ENCODE measurements at places on chromosomes 5 and 9. TPM values are rescaled to one million over a fixed set of nuclear protein-coding genes. Genes with fewer than 3 reads are reported as not detected.

Gene SPARC
- total RNA-seq: 1,265 TPM

Gene SAP30L
- total RNA-seq: 30.4 TPM

Gene IL9
- total RNA-seq: not detected

Gene ARHGEF39
- total RNA-seq: 11.9 TPM

Gene PCDH1
- total RNA-seq: 0.08 TPM

Gene C5orf52
- total RNA-seq: not detected

Gene EIF4E1B
- total RNA-seq: not detected

Gene SLC6A3
- total RNA-seq: 0.23 TPM

Gene FGF10
- not detected for total RNA-seq

Gene TRPM6
- total RNA-seq: 1.5 TPM

Gene CNTNAP3B
- total RNA-seq: 1.2 TPM

Gene BTNL9
- not detected for total RNA-seq

Gene DBH
- 2.2 TPM for total RNA-seq

Gene CD72
- not detected for total RNA-seq

Gene CEMIP2
- 42.2 TPM for total RNA-seq

Gene HAPLN1
- total RNA-seq: 1.6 TPM

Gene OLFM1
- not detected for total RNA-seq

Gene TMEM215
- not detected for total RNA-seq

Gene LCN12
- not detected for total RNA-seq
